ENCODE measurements at places on chromosomes 12 and 14.

DNA sequence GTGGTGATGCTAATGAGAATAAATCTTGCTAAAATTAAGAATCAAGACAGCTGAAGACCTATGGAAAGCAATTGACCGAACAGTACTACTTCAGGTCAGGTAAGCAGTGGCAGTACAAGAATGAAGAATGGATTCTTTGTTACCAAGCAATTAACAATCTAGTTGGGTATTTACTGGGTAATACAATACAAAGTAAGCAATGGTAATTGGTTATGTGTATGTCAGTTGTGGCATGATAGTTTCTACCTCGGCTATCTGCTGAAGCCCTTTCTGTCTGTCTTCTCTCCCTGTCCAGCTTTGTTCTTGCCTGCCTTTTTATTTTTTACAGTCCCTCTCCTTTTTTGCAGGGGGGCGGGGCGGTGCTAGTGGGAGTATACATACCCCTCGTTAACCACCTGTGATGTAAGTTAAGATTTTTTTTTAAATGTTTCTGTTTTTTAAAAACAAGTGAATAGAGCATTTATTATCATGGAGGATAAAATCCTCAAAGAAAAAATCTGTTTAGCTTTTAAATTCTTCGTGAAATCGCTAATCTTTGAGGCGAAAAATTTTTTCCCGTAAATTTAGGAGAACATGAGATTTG lies 75.9 kb downstream of the RCOR1 start:
- DNase-seq: peak; percentile 9

- DNase-seq: no peak
Observed at GRCh38 chr12:69630191-69630590, 19.5 kb upstream of the LRRC10 start.

- peak; percentile 65 for DNase-seq
Observed at GRCh38 chr14:37232907-37233481, 35.3 kb downstream of the MIPOL1 start.

GRCh38 chr12:78248321-78248720 lies 417.6 kb downstream of the NAV3 start:
- DNase-seq: no peak

DNA sequence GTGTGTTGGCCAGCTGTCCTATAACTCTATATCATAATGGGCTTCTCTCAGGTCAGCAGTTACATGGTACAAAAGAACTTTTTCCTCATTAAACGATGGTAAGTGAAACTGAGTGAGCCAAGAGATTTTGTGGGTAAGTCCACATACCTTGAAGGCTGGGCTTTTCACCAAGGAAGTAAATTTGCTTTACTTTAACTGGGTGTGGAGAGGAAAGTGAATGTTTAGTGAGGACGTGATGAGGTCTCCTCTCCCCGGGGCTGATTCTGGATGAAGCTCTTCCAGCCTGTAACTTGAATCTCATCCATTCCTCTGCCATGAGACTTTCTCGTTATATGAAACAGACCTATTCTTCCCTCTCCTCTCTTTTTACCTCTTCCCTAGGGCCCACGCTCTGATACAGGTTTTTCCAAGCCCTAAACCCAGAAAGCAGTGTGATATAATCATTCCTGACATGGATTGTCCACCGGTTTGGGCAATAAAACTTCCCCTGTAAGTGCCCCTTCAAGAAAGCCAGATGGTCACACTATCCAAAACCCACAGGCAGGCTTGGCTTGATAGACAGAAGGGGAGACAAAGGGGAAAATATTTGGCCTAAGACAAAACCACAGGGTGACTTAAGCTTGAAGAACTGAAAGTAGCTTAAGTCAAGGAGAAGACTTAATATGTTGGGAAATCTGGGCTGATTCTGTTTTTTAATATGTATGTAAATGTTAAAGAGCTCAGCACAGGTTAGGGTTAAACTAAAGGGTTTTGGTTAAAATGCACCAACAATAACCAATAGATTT lies 50.3 kb downstream of the CIT start:
- no peak for DNase-seq

DNA sequence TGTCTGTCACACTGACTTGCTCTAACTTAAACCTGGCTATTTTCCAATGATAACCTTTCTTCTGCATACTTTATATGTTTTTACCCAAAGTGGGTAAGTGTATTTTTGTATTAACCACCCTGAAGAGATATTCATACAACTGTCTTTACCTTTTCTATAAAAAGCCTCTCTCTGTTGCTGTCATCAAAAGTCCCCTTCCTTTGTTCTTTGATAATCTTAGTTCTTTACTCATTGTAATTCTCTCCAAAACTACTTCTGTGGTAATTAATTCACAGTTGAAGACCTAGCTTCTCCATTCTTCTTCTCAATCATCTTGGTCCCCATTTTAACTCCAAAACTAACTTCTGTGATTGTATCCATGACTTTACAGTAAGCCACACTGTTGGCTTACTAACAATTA lies 479.7 kb upstream of the MGAT4C start:
- no peak for DNase-seq

Measured in NCI-H2029 treated with DMSO at 0.1 percent for 48 hours (cell line).